ENCODE measurements at places on chromosomes 5 and 9.

GRCh38 chr9:100229561-100229960 is 123.2 kb downstream of the TEX10 start:
- no peak for DNase-seq
- no peaks in the 10 kb centered on the region for H3K4me1 ChIP-seq
- no peaks in the 10 kb centered on the region for H3K27me3 ChIP-seq
- no peak overlapping the region for H3K4me3 ChIP-seq

GRCh38 chr5:96933764-96934707 is 1.8 kb upstream of the LNPEP start:
- peaks cover 67% of the 10 kb centered on the region for H3K4me1 ChIP-seq
- DNase-seq, result no peak
- H3K27ac ChIP-seq, result peak overlapping the region; percentile 98
- H3K36me3 ChIP-seq, result no peaks in the 10 kb centered on the region

DNA sequence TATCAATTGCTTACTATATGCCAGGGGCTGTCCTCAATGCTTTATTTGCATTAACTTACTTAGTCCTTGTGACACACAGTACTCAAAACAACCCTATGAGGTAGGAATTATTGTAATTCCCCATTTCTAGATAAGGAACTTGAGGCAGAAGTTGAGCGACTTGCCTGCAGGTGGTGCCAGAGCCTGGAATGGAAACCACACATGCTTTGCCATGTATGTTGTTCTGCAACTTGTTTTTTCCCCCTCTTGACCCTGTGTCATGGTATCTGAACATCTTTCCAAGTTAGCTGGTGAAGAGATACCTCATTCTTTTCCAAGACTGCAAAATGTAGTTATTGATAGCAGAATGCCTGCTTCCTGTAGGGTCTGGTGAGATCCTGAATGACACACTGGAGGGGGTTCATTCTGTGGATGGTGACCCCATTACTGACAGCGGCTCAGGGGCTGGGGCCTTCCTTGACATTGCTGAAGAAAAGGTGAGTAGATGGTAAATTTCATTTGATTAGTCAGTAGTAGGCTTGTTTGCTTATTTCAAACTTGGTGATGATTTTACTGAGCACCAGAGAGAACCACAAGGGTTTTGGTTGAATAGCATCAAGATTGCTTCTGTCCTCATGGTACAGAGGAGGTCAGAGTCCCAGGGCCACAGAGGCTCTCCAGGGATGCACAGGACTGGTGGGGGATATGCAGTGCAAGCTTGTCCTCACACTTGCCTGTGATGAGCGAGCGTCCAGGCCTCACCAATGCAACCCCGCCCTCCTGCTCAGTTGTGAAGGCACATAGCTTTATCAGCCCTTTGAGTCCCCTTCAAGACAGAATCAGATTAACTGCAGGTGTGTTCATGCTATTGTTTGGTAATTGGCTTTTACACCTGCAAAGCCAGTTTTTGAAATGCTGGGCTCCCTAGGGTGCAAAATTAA is 57.0 kb downstream of the COL15A1 start:
- no peaks in the 10 kb centered on the region for H3K36me3 ChIP-seq
- peak; percentile 67 for DNase-seq
- H3K27me3 ChIP-seq, result peaks cover 2% of the 10 kb centered on the region
- H3K4me1 ChIP-seq, result no peaks in the 10 kb centered on the region

DNA sequence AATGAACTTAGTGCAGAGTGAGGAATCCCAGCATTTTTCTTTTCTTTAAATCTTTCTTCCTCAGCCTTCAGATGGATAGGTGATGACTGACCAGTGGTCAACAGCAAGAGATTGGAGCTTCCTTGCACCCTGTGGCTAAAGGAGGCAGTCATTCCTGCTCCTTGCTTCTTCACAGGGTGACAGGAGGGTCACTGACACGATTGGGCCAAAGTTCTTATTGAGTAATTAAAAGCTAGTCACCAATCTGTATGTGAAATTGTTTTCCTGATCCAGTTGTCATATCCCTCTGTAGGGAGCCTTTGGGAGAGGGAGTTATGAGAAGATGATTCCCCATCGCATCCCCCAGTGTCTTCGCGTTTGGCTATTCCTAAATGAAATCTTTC is 85.2 kb downstream of the CMYA5 start:
- no peaks in the 10 kb centered on the region for H3K27me3 ChIP-seq
- no peaks in the 10 kb centered on the region for H3K4me1 ChIP-seq
- H3K27ac ChIP-seq, result no peak overlapping the region
- no peak overlapping the region for H3K4me3 ChIP-seq

DNA sequence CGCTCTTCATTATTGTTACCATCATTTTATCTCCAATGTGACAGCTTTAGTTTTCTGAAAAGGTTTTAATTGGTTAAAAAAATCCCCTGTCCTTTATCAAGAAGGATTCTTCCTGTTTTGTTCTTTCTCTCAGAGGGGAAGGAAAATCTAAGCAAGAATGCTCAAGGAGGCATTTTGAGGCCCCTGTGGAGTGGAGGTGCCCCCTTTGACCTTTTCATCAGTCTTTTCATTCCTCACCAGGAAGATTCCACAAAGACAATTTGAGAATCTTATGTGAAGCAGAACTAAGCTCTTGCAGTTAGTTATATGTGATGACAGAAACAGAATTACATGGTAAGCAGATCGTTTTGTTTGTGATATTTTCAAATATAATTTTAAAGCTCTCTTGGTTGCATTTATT is 489.6 kb downstream of the MAN2A1 start:
- no peak overlapping the region for H3K4me3 ChIP-seq
- H3K27ac ChIP-seq, result no peak overlapping the region
- H3K4me1 ChIP-seq, result no peaks in the 10 kb centered on the region
- no peak for DNase-seq
- H3K36me3 ChIP-seq, result no peaks in the 10 kb centered on the region

DNA sequence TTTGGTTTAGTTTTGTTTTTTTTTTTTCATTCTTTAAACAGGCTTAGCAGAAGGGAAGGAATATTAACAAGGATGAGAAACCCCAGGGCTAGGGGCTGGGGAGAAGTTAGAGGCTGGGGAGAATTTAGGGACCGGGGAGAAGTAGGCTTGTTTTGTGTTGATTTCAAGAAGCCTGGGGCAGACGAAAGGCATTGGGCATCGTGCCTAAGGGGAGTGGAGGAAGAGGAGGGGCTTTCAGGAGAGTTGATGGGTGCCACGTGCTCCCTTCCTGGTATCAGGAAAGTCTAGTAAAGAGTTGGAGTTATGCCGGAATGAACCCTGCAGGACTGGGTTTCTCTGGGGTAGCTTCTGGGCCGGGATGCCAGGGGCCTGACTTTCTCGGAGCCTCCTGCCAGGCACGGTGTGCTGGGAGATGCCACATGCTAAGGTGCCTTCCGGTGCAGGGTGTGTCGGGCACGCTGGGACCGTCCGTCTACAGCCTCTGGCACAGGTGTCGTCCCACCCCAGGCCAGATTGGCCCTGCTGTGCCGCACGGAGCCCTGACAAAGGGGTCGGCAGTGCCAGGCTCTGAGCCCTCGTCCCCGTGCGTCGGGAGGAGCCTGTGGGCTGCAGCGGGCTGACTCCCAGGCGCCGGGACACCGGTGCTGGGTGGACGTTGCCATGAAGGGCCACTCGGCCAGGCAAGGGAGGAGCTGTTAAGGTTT is 159.9 kb downstream of the OLFM1 start:
- no peak overlapping the region for H3K27ac ChIP-seq
- H3K4me1 ChIP-seq, result no peaks in the 10 kb centered on the region
- DNase-seq, result no peak
- H3K27me3 ChIP-seq, result no peaks in the 10 kb centered on the region
- no peak overlapping the region for H3K4me3 ChIP-seq
